NAMALWA (cell line): ENCODE measurements at places on chromosomes 1 and 21.
A peak's percentile ranks its signal among the peaks of the same experiment; 100 is the strongest.

- no peak for DNase-seq
These were observed 21.5 kb upstream of the FMN2 start for GRCh38 chr1:240070188-240070587.

- DNase-seq: no peak
These were observed 6.2 kb downstream of the COL6A2 start for GRCh38 chr21:46104104-46104503.

- no peak for DNase-seq
These were observed 297.6 kb downstream of the TTLL7 start for GRCh38 chr1:83701355-83701754.

DNA sequence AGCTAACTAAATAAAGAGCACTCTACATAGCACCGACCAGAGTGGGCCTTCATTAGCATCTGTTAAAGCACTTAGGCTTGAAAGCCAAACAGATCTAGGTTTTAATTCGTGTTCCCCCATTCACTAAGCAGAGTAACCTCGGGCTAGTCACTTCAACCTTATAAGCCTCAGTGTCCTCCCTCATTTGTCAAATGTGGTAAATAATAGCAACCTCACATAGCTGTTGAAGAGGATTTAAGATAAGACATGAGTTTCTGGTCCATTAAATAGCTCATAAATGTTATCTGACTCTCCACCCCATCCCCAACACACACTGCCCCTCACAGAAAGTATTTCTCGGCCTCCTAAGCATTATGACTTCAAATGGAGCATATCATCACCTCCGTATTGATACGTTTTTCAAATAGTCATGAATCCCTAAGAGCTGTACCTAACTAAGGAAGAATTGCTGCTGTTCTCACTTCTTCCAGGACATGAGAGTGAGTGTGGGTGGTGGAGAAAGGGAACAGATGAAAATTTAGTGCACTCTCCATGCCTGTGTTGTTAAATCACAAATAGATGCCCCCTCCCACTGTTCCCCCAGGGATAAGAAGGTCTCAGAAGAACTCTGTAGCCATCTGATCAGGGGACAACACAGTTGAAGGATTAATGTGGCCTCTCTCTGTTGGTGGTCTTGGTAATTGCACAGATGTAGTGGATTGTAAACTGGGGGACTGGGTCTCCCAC is 47.6 kb downstream of the PLPP3 start:
- DNase-seq: no peak

DNA sequence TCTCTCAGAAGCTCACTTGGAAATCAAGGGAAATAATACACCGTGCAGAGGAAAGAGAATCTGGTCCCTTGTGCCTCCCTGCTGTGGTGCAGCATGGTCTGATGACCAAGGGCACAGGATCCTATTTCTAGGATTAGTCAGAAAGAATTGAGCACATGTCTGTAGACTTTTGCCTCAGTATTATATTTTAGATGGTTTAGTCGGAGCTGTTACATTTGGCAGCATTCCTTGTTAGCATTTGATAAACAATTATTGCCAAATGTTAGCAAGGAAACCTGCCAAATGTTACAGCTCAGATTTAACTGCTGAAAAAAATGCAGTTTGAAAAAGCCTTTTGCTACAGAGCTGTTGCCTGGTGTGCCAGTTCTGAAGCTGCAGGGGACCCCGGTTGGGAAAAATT is 183.5 kb upstream of the DPYD start:
- DNase-seq: no peak

GRCh38 chr21:38383411-38384237 is 114.7 kb downstream of the ERG start:
- DNase-seq: no peak

DNA sequence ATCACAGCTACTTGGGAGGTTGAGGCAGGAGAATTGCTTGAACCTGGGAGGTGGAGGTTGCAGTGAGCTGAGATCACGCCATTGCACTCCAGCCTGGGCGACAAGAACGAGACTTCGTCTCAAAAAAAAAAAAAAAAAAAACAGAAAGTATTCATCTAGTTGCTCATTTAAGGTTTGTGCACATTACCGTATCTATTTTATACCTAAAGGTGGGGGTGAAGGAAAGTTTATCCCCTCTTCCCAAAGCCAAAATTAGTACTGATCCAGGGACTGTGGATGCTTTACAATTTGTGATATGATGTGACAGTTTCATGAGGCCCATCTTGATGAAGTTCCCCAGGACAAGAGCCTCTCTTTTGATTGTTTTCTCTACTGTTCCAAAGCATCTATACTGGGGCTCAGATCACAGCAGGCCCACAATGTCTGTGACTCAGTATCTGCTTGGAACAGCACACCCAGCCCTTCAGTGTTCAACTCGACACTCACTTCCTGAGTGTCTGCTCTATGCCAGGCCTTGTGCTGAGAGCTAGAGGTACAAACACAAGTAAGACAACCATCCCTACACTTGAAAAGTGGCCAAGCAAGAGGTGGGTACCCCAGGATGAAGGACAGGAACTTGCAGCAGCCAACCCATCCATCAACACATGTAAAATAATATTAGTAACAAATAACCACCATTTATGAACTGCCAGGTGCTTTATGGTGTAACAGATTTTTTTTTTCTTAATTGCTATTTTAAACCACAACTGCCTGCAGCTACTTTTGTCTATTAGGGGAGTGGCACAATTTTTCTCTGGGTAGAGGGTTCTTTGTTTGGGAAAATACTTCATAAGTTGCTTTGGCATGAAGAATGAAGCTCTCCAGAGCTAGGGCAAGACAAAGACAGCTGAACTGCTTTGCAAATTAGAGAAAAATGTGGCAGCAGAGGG is 29.0 kb upstream of the KHDRBS1 start:
- DNase-seq: peak; percentile 76

DNA sequence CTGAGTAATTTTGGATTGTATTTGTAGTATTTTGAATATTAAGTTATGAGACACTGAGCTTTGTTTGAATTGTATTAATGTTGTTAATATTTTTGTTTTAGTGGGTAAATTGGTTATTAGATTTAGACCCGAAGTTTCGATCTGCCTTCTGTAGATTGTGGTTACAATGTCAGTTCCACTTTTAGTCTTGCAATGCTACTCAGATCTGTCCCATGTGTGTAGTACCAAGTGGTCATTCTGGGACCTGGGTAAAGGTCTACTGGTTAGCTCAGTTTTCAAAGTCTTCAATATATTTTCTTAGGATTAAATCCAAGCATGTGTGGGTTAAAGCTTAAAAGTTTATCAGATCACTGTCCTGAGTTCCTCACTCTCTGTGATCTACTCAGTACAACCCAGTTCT is 346.5 kb upstream of the PROX1 start:
- no peak for DNase-seq

GRCh38 chr1:165408518-165408917 is 36.4 kb downstream of the RXRG start:
- no peak for DNase-seq

GRCh38 chr1:232557502-232558191 is 72.3 kb downstream of the SIPA1L2 start:
- no peak for DNase-seq

DNA sequence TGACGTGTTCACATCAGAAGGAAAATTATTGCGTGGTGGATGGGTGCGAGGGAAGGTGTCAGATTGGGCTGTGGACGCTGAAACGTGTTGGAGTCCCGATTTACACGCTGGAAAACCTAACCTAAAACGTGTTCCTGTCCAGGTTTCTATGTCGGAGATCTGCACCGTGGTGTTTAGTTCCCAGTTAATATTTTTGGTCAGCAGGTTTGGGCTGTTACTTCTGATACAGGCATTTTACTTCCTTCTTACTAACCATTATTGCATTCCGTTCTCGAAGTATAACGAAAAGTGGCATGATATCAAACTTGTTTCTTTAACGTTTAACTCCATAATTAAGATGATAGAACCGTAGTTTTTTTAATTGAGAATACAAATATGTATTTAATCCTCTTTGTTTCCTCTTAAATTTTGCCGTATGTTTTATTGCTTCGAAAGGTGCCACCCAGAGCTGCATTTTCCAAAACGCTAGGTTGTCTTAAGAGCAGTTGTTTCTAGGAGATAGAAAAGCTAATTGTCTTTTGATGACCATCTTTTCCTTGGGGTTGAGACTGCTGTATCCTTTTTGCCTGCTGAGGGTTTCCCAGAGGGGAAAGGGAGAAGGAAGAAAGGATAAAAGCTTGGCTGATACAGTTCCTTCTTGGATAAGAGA is 1.3 kb downstream of the ADARB1 start:
- DNase-seq: no peak

DNA sequence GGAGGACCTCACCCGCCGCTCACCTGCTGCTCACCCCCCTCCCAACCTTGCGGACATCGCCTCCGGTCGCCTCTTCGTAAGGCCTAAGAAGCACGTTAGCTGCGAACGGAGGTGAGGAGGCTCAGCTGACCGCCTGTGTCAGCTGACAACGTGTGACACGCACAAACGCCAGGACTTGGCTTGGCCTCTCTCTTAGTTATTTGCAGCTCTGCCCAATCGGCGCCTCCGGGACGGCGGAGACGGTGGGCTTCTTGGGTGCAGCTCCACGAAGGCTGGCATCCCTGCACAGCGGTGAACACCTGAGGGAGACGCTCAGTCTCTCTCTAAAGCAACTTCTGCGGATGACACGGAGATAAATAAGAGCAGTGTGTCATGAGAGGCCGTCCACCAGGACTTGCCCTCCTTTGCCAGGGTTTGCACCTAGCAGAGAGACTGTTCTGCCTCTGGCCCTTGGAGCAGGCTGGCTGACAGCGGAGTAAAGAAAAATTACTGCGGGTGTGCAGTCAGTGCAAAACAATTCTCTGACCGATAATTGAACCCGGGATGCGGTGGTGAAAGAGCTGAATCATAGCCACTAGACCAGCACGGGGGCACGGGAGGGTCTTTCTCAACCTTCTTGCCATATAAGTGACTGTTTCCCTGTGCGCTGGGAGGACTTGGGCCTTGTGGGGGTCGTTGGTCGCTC is 318.9 kb downstream of the FAM72C start:
- no peak for DNase-seq
